Mammary epithelial cell (primary cell): ENCODE measurements at places on chromosomes 2 and 18.

DNA sequence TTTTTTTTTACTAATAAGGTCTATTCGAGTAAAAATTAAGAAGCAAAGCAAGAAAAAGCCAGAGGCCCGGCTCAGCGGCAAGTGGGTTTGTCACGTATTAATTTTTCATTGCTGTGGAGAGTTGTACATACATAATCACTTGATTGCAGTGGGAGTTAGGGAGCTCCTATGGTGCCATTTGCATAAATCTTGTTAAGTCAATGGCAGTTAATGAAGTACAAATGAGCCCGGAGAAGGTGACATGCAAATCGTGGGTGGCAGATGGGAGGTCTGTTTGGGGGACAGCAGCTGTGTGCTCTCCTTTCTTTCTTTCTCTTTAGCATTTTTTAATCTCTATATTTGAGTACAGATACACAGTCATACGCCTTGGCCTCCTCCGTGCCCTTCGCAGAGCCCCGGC, 317.0 kb downstream of the AGAP1 start:
- DNase-seq = no peak

- no peak for DNase-seq
These were observed 40.8 kb upstream of the SPAG16 start for GRCh38 chr2:213243189-213244044.

DNA sequence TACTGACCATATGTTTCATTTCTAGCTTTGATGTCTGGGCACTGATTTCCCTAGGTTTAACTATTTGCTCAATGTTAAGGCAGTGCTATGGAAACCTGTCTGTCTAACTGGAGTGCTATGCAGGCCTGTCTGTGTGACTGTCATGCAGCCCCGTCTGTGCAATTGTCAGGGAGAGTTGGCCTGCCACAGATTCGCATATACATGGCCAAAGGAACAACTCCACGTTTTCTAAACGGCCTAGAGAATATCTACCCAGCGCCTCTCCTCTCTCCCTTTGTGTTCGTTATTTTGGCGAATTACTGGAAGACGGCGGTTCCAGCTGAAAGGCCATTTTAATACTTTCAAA, 59.6 kb upstream of the PSME4 start:
- DNase-seq = peak; percentile 11

GRCh38 chr2:181958726-181959125, 26.9 kb upstream of the PPP1R1C start:
- DNase-seq = no peak

DNA sequence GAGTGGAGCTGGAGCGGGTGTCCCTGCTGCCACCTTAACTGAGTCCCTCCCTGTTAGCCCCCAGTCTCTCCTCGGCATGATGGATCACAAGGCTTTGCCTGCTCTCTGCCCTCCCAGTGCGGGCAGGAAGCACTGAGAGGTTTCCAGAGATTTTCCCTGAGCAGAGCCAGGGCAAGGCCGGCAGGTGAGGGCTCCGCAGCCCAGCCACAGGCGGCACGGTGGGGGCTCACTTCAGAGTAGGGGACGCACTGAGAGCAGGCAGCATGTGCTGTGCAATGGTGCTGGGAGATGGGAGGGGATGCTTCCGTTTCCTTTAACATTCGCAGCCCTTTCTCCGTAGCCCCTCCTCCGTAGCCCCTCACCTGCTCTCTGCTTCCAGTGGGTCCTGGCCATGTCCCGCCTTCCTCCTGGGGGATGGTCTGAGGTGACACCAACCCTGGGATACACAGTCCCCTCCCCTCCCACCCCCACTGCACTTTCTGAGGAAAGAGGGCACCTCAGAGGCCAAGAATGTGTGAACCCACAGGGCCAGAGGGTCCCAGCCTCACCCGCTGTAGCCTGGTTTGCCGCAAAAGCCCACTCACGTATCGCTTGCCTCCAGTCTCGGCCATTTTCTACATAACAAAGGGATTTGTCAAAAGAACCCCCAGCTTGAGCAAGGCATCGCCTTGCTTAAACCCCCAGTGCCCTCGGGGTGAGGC, 10.7 kb downstream of the KCNF1 start:
- no peak for DNase-seq

DNA sequence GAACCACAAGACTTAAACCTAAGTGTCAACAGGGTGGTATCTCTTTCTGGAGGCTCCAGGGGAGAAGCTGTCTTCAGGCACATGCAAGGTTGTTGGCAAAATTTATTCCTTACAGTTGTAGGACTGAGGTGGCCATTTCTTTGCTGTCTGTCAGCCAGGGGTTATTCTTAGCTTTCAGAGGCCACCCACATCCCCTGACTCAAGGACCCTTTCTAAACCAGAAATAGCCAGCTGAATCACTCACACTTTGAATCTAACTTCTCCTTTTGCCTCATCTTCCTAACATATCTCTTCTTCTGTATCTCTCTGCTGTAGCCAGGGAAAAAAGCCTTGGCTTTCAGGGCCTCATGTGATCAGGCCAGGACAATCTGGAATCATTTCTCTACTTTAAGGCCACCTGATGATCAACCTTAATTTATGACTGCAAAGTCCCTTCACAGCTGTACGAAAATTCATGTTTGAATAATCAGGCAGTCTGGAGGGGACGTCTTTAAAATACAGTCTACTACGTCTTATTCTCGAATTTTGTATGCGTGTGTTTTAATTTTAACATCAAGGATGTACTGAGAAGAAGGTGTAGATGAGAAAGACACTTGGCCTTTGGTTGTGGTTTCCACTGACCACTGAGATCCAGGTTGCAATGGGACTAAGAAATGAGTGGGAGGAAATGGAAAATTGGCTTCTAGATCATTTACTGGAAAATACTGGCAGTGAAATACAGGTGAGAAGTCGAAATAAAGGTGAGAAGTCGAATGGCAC, 90.4 kb downstream of the DOCK10 start:
- no peak for DNase-seq

DNA sequence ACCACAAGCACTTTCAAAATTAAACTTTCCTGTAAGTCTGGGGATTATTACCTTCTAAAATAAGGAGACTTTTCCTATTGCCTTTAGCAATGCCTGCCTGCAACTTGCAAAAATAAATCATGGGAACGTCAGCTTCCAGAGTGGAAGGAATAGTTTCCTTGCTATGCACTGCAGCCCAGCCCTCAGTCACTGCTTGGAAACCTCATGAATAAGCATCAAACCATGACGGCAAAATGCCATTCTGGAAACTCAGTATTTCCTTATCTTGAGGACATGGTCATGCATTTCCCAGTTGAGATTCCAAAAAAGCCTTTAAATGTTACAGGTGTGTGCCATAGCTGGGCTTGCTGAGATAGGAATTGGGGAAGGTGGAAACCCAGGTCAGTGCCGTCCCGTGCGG, 84.2 kb upstream of the OTOS start:
- DNase-seq = no peak

GRCh38 chr2:240428245-240428644, 7.2 kb upstream of the GPC1 start:
- DNase-seq = no peak

- no peak for DNase-seq
These were observed 13.1 kb downstream of the KLHL14 start for GRCh38 chr18:32759611-32760167.

- peak; percentile 60 for DNase-seq
These were observed 30.6 kb upstream of the CYP1B1 start for GRCh38 chr2:38106405-38107094.

- DNase-seq = no peak
These were observed 6.8 kb downstream of the BIRC6 start for GRCh38 chr2:32363597-32363996.

- DNase-seq = peak; percentile 62
These were observed 81.3 kb upstream of the PELI1 start for GRCh38 chr2:64225491-64225890.

- DNase-seq = peak; percentile 41
These were observed 128.5 kb downstream of the STK39 start for GRCh38 chr2:168118733-168119514.

- no peak for DNase-seq
These were observed 143.9 kb downstream of the MYT1L start for GRCh38 chr2:2187196-2187595.

GRCh38 chr18:13163167-13163927, 55.2 kb upstream of the LDLRAD4 start:
- no peak for DNase-seq

GRCh38 chr18:22846697-22847096, 86.4 kb upstream of the RBBP8 start:
- no peak for DNase-seq

DNA sequence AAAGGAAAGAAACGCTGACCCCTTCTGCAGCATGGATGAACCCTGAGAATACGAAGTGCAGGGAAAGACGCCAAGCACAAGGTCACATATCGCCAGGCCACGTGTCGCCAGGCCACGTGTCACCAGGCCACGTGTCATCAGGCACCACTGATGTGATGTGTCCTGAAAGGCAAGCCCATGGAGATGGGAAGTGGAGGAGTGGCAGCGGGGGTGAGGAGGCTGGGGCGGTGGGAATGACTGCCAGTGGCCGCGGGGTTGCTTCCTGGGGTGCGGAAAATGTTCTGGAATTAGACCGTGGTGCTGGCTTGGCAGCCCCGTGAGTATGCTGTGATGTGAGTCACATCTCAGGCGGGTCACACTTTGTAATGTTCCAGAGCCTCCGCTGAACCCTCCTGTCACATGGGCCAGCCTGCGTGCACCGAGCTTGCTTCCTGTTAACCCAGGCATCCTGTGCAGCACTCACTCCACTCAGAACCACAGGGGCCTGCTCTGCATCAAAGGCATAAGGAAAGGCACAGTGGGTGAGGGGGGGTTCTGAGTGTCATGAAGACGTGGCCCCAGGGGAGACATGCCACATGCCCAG, 39.0 kb downstream of the SLC66A2 start:
- no peak for DNase-seq

- no peak for DNase-seq
These were observed 79.5 kb downstream of the FARSB start for GRCh38 chr2:222576171-222577081.

GRCh38 chr2:98028101-98028561, 32.4 kb upstream of the TMEM131 start:
- no peak for DNase-seq

DNA sequence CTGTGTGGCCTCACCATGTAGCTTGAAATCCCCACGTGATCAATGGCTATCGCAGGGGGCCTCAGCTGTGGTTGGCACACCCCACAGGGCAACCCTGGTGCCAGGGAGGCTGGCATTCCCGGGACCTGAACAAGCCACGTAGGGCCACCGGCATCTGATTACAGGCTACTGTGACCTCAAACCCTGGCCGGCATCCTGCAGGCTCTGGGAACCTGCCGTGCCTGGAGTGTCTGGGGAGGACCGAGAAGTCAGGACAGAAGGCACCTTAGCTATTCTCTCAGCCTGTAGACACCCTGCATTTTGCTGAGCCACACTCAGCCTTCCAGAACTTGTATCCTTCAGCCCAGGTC, 213.0 kb downstream of the GLI2 start:
- no peak for DNase-seq

DNA sequence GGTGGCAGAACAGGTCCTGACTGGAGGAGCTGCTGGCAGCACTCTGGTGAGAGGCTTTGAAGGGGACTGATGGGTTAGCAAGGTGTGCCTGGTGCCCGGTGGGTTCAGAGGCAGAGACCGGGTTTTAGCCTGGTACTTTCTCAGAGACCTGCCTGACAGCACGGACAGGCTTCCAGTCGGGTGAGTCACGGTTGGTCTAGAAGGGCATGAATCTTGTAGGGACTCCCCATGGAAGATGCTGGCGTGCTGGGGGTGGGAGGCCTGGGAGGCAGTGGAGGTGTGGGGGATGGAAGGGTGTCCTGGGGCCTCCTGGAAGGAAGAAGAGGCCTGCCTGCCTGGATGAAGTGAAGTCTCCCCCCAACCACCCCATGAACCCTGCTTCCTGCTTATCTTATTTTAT, 52.6 kb downstream of the ACKR3 start:
- no peak for DNase-seq

GRCh38 chr2:178005756-178006155, 66.8 kb downstream of the PDE11A start:
- no peak for DNase-seq

DNA sequence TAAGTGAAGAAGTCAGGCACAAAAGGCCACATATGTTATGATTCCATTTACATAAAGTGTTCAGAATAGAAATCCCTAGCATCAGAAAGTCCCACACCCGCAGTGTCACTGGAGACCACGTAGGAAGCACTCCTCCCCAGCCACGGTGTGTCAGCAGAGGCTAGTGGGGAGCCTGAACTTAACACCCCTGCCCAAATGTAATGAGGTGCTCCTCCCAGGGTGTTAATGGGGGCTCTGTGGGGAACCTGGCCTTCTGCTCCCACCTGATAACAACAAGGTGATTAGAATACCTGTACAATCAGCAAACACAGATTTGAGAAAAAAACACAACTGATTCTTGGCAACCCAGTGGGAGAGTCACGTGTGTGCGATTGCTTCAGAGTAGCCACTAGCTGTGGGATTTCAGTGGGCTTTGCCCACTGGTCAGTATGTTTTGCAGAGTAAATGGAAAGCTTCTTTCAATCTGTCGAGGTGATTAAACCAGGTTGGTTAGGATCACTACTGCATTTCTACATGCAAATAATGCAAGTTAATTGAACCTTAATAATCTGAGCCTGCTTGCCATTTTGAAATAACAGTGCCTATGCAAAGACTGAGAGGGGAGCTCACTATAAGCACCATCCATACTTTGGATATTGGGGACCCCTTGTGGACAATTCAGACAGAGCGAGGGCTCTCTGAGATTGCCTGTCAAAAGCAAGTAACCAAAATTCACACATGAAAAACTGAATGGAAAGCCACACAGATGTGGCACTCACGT, 20.6 kb upstream of the ATRAID start:
- peak; percentile 38 for DNase-seq

GRCh38 chr18:11089931-11090715, 59.2 kb downstream of the PIEZO2 start:
- DNase-seq = no peak

DNA sequence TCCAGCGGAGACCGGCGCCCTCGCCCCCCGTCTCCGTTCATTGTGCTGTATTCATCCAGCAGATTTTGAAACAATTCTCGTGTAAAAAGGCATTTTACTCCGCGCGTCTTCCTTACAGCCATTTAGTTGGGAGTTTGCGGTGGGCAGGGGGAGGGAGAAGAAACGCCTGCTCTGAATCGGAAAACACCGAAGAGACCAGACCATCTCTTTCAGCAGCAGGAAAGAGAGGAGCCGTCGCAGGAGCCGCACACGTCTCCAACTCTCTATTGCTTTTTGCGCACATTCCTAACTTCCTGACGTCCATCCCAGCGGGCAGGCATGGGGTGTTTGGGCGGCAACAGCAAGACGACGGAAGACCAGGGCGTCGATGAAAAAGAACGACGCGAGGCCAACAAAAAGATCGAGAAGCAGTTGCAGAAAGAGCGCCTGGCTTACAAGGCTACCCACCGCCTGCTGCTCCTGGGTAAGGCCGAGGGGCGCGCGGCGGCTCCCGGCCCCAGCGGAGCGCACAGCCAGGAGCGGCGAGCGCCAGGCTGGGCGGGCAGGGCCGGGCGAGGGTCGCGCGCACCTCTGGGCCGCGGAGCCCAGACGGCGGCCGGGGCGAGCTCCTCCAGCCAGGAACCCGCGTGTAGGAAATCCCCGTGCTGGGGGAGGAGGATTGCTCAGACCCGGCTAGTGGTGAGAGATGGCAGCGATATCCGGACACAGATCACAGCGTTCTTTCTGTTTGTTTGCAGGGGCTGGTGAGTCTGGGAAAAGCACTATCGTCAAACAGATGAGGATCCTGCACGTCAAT, 63.2 kb downstream of the GNAL start:
- no peak for DNase-seq

GRCh38 chr2:170375192-170375591, 197.2 kb downstream of the MYO3B start:
- peak; percentile 87 for DNase-seq
